ENCODE measurements at places on chromosomes 3 and 15. TPM values are rescaled to one million over a fixed set of nuclear protein-coding genes. Genes with fewer than 3 reads are reported as not detected.

SMCO1 gene
- total RNA-seq = not detected

DNA sequence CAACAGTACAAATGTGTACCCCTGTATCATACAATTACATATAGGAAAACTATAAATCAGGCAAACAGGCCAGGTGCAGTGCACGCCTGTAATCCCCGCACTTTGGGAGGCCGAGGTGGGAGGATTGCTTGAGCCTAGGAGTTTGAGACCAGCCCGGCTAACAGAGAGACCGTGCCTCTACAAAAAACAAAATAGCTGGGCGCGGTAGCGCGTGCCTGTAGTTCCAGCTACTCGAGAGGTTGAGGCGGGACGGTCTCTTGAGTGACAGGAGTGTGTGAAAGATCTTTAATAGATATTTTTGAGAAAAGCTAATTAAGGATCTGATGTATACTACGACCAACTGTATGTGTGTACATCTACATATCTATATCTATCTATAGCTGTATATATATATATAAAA, 33.8 kb upstream of the BDH1 start:
- no peak for DNase-seq

DNA sequence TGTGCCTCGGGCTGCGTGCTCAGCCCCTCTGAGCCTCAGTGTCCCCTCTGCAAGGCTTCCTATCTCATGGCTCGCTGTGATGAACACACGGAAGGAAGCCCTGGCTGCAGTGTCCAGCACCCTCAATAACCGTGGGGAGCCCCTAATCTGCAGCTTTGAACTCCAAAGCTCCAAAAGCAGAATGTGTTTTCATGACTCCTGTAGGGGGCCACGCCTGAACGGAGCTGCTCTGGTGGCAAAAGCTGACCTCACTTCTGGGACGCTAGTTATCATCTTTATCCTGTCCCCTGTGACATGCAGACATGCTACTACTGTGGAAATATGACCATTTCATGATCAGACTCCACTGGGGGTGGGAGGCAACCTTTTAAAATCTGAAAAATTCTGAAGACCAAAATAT, 98.8 kb downstream of the SEC22A start:
- DNase-seq = no peak

GPD1L gene
- total RNA-seq = 13.6 TPM

DNA sequence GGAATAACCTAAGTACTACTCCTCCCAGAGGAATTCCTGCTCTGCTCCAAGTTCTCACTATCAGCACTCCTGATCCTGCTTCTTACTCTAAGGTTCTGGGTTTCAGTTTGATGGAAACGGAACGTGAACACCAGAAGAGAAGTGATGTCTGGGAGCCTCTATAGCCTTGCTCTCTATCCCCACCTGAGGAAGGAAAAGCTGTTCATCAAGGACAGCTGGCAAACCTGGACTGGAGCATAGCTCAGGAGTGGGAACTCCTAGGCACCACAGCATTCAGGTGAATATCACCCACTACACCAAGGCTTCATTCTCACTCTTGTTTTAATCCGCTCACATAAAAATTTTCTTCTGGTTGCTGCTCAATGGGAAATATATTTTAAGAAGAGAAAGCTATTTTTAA, 13.0 kb upstream of the CADPS start:
- DNase-seq = no peak

UBR1 gene
- total RNA-seq = 32.1 TPM

GRCh38 chr3:127710155-127710941, 37.6 kb downstream of the ABTB1 start:
- DNase-seq = peak; percentile 20

DNA sequence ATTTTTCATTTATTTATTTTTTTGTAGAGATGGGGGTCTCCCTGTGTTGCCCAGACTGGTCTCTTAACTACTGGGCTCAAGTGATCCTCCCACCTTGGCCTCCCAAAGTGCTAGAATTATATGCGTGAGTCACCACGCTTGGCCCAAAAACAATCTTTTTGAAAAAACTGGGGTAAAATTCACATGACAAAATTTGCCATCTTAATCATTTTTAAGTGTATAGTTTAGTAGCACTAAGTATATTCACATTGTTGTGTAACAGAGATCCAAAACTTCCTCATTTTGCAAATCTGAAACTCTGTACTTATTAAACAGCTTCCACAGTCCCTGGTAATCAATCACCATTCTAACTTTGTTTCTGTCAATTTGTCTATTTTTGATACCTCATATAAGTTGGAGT, 5.2 kb downstream of the SNX1 start:
- DNase-seq = no peak

GRCh38 chr3:157088601-157089454, 71.1 kb downstream of the CCNL1 start:
- peak; percentile 96 for DNase-seq

- DNase-seq = no peak
These were observed 68.2 kb downstream of the RAB11A start for GRCh38 chr15:65937476-65937875.

- DNase-seq = no peak
These were observed 279.8 kb downstream of the ADAMTS17 start for GRCh38 chr15:100061944-100062343.

SPTSSB gene
- not detected for total RNA-seq

DNA sequence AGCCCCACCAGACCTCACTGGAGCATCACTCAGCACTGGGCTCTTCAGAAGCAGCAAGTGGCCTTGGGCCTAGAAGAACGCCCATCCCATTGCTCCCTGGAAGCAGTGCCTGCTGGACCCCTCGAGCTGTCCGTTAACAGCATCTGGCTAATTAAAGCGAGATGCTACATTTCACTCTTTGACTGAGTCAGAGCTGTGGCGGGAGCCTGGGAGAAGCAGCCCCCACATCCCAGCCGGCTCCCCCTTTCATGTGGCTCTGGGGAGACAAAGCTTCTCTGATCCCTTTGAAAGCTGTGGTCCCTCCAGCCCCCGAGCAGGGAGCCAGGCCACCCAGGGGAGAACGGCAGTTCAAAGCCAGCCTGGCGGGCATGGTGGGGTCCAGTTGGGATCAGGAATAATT, 103.7 kb downstream of the MEGF11 start:
- no peak for DNase-seq

GRCh38 chr15:34855413-34855812, 60.1 kb upstream of the ACTC1 start:
- no peak for DNase-seq

DNA sequence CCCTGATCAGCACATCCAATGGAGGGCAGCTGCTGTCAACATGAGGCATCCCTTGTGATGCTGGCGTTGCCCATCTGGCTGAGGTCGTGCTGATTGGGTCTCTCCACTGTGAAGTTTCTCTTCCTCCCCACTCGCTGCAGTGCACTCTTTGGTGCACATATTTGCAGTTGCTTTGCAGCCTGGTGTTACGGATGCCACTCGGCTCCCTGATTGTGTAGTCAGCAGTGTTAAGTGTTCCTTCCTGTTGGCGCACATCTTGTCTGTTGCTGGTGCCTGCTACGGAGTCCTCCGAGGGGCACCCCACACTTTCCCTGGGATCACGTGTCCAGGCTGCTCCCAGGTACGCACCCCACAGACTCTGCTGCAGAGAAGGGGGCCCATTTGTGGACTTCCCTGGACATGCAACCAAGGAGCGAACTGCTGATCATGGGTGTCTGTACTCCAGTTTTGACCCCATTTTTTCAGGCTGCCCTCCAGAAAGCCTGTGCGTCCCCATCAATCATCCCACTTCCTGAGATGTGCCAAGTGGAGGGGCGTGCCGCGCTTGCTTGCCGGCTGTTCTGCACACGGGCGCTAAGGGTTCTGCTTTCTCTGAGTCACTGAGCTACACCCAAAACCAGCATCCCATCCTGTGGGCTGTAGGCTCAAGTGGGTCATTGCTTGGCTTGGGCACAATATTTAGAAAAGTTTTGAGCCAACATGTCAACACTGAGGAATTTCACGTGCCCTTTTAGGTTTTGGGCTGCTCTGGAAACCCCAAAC, 98.6 kb downstream of the FBLN2 start:
- DNase-seq = no peak

GRCh38 chr15:74837482-74838136, 5.3 kb downstream of the ULK3 start:
- no peak for DNase-seq

DNA sequence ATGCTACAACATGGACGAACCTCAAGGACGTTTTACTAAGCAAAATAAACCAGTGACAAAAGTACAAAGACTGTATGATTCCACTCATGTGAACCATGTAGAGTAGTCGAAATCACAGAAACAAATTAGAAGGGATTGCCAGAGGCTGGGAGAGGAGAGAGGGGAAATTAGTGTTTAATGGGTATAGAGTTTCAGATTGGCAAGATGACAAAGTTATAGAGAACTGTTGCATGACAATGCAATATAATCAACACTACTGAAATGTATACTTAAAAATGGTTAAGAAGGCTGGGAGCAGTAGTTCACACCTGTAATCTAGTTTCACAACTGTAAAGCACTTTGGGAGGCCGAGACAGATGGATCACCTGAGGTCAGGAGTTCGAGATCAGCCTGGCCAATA, 36.9 kb downstream of the PLS1 start:
- no peak for DNase-seq

SNURF gene
- total RNA-seq = 30.7 TPM

GRCh38 chr15:80639168-80639555, 55.9 kb upstream of the ABHD17C start:
- DNase-seq = no peak

GRCh38 chr15:91634179-91634578, 219.3 kb upstream of the SLCO3A1 start:
- no peak for DNase-seq

DNA sequence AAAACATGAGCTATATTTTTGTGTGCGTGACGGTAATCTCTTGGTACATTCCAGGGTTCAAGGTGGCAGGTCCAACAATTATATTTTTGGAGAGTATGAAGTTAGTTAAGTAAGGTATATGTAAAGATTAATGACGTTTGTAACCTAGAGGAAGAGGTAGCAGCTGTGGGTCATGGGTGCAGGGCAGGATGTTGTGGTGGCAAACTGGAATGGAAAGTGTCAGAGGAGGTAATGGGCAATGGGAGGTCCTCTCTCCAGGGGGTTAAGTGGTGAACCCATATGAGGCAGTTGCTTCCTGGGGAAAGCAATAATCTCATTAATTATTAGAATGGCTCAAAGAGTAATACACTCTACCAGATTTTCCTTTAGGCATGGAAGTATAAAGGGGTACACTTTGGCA, 1.0 kb upstream of the CD200R1L start:
- DNase-seq = no peak

GRCh38 chr3:45043728-45044299, 17.7 kb downstream of the CLEC3B start:
- DNase-seq = no peak

DNA sequence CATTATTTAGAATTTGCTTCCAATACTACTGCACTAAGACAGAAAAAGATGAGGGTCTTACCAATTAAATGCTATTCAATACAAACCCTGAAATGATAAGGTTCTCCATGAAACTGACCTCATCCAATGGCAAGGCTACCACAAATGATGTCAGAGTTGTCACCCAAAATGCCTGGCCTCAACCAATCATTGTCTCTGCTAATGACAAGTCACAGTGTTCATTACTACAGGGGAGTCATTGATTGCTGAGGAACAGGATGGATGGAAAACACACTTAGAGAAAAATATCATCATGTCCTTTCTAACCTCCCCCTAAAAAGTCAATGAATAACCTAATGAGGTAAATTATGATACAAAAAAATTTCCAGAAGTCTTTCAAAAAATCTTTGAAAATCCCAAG, 91.0 kb downstream of the FOXP1 start:
- DNase-seq = no peak

DNA sequence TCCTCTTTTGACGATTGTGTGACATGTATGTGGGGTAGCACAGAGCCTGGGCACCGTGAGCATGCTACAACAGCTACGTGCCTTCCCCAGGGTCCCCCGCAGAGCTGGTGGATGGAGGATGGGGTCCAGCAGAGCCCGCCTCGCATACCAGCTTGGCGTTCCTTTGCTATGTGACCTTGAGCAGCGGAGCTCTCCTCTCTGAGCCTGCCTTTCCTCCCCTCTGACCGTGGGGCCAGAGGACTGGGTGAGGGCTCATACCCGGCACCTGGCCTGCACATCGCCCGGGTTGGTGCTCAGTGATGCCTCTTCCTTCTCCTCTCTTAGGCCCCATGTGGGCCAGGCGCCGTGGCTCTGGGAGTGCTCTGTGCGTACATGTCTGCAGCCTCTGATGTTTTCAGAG, 73.4 kb downstream of the FBLN2 start:
- no peak for DNase-seq

TIGIT gene
- total RNA-seq = 14.6 TPM

RBM6 gene
- total RNA-seq = 168 TPM

DNA sequence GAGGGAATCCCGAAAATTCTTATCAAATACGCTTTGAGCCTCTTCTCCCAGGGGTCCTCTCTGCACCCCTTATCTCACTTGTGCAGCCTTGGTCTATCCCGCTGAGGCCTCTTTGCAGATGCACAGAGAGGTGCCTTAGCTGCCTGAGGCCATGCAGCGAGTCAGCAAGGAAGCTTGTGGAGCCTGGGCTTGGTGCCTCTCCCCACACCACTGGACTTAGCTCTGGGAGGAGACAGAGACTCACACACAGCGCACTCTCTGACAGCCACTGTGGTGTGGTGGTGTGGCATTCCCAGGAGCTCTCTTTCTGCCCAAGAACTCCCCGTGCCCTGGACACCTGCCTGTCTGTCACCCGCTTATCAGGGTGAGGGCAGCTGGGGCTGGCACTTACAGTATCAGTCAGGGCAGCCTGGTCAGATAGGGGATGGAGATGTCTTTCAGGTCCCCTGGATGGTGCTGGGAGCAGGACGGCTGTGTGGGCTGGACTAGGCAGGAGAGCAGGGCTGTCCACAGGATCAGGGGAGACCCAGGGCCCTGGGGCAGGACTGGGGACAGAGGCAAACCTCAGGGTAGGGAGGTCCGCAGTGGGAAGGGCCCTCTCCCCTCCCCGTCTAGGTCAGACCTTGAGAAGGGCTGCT, 10.2 kb upstream of the LINGO1 start:
- no peak for DNase-seq

GRCh38 chr3:180058238-180058637, 21.5 kb upstream of the PEX5L start:
- no peak for DNase-seq

- no peak for DNase-seq
These were observed 79.2 kb downstream of the EFL1 start for GRCh38 chr15:82183121-82184031.

DNA sequence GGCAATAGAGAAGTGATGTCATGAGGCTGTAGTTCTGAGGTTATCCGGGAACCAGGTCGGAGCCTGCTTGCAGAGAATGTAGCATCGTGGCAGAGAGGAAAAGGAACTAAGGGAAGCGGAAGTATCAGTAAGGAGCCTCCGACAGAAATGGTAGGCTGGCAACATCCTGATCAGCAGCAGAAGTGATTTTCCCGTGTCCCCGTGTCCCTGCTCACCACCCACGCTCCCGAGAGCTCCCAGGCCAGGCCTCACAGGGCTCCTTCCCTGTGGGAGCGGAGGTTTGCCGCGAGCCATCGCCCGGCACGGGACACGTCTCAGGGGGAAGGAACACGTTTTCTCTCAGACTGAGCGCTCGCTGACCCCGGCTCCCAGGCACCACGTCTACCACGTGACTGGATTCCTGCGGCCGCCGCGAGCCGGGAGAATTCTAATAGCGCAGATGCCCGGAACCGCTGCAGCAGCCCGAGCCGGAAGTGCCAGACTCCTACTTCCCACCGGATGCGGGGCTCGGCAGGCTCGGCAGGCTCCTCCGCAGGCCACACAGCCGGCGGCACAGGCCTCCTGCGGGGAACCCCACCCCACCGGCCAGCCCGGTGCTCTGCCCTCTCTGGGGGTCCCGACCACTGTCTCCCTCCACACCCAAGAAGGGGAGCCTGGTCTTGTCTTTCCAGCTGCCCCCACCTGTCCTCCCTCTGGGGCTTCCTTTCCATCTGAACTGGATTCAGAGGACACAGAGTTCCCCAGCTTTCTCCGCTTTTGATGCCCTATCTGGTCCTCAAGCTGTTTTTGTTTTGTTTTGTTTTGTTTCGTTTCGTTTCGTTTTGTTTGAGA, 99.3 kb downstream of the BDH1 start:
- DNase-seq = peak; percentile 81

TM4SF4 gene
- total RNA-seq = not detected

CCK gene
- total RNA-seq = not detected
